ENCODE measurements at places on chromosomes 11 and 22. TPM values are rescaled to one million over a fixed set of nuclear protein-coding genes. Genes with fewer than 3 reads are reported as not detected.

TRPC6 gene
- under 0.01 TPM for total RNA-seq

FGF19 gene
- total RNA-seq = not detected

GLYAT gene
- not detected for total RNA-seq

SYT13 gene
- total RNA-seq = not detected

OR52J3 gene
- total RNA-seq = not detected

DNA sequence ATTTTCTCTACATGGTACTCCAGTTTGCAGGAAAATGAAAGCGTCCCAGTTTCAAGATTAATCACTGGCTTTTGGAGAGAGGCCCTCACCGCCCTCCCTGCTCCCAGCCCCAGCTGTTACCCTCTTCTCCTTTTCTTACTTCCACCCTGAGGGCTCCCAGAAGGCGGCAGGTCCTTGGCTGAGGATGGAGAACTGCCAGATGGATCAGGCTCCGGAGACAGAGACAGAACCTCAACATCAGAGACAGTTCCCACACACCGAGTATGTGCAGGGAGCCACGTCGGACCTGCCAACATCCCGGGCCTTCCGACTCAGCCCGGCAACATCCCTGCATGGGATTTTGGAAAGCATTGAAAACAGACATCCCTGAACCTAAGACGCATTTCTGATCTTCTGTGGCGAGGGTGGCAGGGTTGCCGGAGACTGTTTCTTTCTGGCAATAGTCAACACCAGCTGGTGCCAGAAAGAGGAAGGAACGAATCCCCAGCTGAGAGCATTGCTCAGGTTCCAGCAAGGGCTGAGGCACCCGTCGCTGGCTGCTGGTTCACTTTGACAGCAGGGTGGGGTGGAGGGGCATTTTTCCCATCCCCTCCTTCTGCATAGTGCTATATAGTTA is 467.1 kb downstream of the MIAT start:
- H3K27me3 ChIP-seq = no peaks in the 10 kb centered on the region
- no peaks in the 10 kb centered on the region for H3K36me3 ChIP-seq
- no peak overlapping the region for H3K4me3 ChIP-seq
- H3K4me1 ChIP-seq = peaks cover 22% of the 10 kb centered on the region

DNA sequence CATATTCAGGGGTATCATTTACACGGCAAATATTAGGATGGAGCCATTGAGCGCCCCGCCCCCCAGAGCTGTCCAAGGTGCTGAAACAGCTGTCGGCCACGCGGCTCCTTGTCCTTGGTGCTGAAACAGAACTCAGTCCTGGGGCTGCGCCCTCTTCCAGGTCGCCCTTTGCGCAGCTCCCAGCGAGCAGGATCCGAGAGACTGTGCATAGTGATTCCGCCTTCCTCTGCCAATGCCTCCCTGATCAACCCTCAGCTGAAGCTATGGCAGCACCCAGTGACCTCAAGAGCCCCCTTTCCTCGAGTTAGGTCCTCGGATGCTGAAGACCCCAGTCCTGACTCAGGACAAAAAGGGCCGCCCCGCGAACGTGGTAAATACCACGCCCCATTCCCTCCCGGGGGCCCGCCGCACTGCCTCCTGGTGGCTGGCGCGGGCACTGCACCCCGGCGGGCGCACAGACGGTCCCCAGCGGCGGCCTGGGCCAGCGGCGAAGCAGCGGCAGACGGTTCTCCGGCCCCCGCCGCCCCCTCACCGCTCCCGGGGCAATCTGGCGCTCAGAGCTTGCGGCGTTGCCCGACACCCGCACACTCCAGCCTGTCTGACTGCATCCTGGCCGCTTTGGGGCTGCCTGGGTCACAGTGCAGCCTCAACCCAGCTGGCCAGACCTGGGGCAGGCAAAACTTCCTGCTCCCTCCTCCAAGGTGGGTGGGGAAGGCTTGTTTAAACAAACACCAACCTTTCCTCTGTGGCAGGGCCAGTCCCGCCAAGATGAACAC is 13.4 kb downstream of the SYT7 start:
- no peaks in the 10 kb centered on the region for H3K4me1 ChIP-seq
- no peak overlapping the region for H3K27ac ChIP-seq
- H3K4me3 ChIP-seq = peak overlapping the region; percentile 57
- no peaks in the 10 kb centered on the region for H3K36me3 ChIP-seq
- DNase-seq = peak; percentile 85
- H3K27me3 ChIP-seq = peaks cover 7% of the 10 kb centered on the region

DNA sequence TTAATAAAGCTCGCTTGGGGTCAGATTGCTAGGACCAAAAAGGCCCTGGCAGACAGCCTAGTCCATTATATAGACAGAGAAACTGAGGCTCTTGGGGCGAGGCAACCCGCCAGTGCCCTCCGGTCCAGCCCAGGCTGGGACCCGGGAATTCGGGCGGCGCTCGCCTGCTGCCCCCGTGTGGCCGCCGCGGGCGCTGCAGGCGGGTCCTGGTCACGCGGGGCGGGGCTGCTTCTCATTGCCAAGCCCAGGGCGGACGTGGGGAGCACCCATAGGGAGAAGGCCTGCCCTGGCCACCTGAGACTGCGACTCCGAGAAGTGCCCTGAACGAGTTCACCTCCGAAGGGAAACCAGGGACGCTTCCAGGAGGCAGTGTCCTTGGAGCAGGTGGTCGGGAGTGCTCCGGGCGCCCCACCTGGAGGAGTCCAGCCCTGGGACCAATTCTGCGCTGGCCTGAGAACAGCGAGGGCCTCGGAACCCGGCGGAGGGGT is 36.0 kb upstream of the CSNK1E start:
- no peaks in the 10 kb centered on the region for H3K36me3 ChIP-seq
- H3K27ac ChIP-seq = no peak overlapping the region
- H3K4me1 ChIP-seq = no peaks in the 10 kb centered on the region
- H3K4me3 ChIP-seq = no peak overlapping the region
- peak; percentile 75 for DNase-seq
- no peaks in the 10 kb centered on the region for H3K27me3 ChIP-seq

DNA sequence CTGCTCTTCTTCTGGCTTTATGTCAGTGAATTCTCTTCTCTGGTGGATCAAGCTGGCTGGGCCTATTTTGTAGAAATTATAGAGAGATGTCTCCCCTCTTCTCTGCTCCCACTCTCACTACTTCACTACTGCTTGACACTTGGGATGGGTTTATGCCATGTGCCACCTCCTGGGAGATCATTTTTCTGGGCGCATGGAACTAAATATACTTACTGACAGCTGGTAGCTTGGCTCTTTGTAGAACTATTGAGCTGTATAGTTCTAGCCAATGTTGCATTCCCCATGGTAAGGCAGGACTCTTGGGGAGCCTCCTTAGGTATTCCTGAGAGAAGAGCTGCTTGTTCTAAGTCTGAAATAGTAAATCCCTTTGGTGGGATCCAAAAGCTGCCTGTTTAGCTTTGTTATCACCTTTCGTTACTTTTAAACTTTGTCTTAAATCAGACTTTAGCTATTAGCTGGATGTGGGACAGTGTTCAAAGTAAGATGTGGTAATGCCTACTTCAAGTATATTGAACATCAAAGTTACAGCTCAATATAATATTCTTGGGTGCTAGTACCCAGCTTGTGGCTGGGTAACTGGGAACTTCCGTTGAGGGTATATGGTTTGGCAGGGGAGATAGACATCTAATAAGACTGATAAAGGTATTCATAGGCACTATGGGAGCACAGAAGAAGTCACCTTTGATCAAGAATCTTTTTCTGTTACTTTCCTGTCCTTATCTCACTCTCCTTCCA is 87.5 kb upstream of the RRM1 start:
- no peak overlapping the region for H3K4me3 ChIP-seq
- no peaks in the 10 kb centered on the region for H3K4me1 ChIP-seq
- no peak for DNase-seq
- H3K27me3 ChIP-seq = no peaks in the 10 kb centered on the region
- H3K36me3 ChIP-seq = no peaks in the 10 kb centered on the region
- H3K27ac ChIP-seq = no peak overlapping the region

- no peak for DNase-seq
- H3K4me3 ChIP-seq = no peak overlapping the region
- H3K27me3 ChIP-seq = peaks cover 37% of the 10 kb centered on the region
- no peaks in the 10 kb centered on the region for H3K4me1 ChIP-seq
- no peak overlapping the region for H3K27ac ChIP-seq
These were observed 1.3 kb upstream of the ZBTB16 start for GRCh38 chr11:114058026-114058706.

Data from GM23248 (cell line).